ENCODE measurements at places on chromosomes 1 and 21. TPM values are rescaled to one million over a fixed set of nuclear protein-coding genes. Genes with fewer than 3 reads are reported as not detected.

Gene LCE6A
- total RNA-seq = not detected

Gene ZNF683
- not detected for total RNA-seq

Gene STYXL2
- total RNA-seq = not detected

Gene RNU1-4
- 1,386 TPM for total RNA-seq

Gene RAB7B
- total RNA-seq = not detected

Gene FAM177B
- total RNA-seq = not detected

Gene MYOG
- not detected for total RNA-seq

DNA sequence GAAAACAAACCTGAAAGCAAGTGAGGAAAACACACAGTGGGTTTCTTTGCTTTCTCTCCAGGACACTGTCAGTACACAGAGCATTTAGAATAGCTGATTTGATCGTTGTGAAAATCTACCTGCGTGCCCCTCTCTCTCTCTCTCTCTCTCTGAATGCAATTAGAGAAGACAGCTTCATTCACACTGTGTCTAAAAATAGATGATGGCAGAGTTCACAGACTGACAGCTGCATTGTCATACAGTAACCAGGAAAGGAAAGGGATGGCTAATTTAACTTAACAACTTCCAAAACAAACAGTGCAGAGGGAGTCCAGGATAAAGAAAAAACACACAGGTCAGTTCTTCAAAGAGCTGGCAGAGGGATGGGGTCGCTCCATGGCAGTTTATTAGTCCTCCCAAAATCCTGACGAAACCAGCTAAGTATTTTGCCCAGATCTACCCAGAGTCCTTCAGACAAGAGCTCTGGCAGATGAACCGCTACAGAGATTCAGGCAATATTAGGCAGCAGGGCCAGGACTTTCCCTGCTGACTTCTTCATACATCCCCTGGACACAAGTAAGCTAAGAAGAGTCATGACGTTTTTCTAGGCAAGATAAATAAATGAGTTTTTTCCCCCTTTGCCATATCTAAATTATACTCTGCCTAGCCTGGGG is 58.9 kb downstream of the WLS start:
- no peaks in the 10 kb centered on the region for H3K36me3 ChIP-seq
- H3K27ac ChIP-seq = no peak overlapping the region
- no peaks in the 10 kb centered on the region for H3K4me1 ChIP-seq
- no peak overlapping the region for H3K4me3 ChIP-seq

DNA sequence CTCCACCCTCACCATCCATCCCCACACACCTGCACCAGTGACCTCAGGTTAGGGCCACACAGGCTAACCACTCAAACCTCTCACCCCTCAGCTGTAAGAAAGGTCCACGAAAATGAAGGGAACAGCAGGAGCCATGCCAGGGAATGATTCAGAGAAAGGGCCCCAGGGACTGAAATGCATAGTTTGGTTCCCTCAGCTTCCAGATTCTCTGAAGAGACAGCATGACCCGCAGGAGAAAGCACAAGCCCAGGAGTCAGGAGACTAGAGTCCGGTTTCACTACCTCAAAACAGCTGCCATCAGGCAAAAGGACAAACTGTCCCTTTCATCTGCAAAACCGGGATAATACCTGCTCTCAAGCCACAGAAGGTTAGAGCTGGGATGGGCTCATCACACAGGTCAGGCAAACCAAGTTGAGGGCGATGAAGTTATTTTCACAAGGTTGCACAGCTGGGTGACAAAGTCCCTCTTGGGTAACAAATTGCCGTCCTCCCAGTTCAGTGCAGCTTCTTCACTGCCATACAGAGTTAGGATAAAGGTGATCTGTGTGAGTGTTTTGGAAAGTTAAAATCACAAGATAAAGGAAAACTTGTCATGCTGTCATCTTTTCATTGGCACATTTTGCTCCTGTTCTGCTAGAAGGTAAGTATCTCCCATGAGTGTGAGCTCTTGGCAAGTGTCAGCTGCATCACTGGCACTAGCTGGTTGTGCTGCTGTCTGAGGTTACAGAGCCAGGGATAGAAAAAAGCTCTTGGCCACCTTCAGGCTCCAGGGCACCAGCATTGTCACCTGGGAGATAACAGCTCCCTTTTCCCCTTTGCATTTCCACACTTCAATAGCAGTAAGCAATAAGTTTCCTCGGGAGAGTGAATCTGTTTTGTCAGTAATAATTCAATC is 120.4 kb downstream of the KCNH1 start:
- H3K4me1 ChIP-seq = no peaks in the 10 kb centered on the region
- peaks cover 31% of the 10 kb centered on the region for H3K27me3 ChIP-seq
- H3K4me3 ChIP-seq = no peak overlapping the region
- no peak for DNase-seq
- no peak overlapping the region for H3K27ac ChIP-seq

- H3K27ac ChIP-seq = no peak overlapping the region
- no peak for DNase-seq
- no peaks in the 10 kb centered on the region for H3K4me1 ChIP-seq
- H3K4me3 ChIP-seq = no peak overlapping the region
- H3K36me3 ChIP-seq = no peaks in the 10 kb centered on the region
These were observed 11.6 kb downstream of the PIGM start for GRCh38 chr1:160020196-160020595.

GRCh38 chr1:40399984-40400704 is 26.6 kb downstream of the SMAP2 start:
- peaks cover 67% of the 10 kb centered on the region for H3K36me3 ChIP-seq
- DNase-seq = no peak
- peak overlapping the region; percentile 8 for H3K4me3 ChIP-seq
- peak overlapping the region; percentile 94 for H3K27ac ChIP-seq
- no peaks in the 10 kb centered on the region for H3K27me3 ChIP-seq

DNA sequence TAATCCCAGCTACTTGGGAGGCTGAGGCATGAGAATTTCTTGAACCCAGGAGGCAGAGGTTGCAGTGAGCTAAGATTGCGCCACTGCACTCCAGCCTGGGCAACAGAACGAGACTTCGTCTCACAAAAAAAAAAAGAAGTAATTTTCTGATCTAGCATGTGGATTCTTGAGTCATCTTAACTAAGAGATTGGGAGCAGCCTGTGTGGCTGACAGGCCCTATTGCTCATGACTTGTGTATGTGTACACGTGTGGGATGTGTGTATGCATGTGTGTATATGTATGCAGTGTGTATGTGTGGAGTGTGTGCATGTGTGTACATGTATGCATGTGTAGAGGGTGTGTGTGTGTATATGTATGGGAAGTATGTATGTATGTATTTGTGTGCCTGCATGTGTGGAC is 29.5 kb downstream of the DOP1B start:
- no peaks in the 10 kb centered on the region for H3K36me3 ChIP-seq
- no peaks in the 10 kb centered on the region for H3K27me3 ChIP-seq
- no peak overlapping the region for H3K4me3 ChIP-seq
- H3K4me1 ChIP-seq = peaks cover 9% of the 10 kb centered on the region
- H3K27ac ChIP-seq = no peak overlapping the region

GRCh38 chr1:63545780-63546179 is 22.5 kb downstream of the EFCAB7 start:
- H3K27ac ChIP-seq = no peak overlapping the region
- no peaks in the 10 kb centered on the region for H3K4me1 ChIP-seq
- no peaks in the 10 kb centered on the region for H3K27me3 ChIP-seq
- H3K4me3 ChIP-seq = no peak overlapping the region
- peaks cover 7% of the 10 kb centered on the region for H3K36me3 ChIP-seq

- H3K27ac ChIP-seq = peak overlapping the region; percentile 94
- peaks cover 89% of the 10 kb centered on the region for H3K4me1 ChIP-seq
- no peaks in the 10 kb centered on the region for H3K27me3 ChIP-seq
These were observed 119.1 kb downstream of the KCNN3 start for GRCh38 chr1:154750681-154751665.

- H3K4me1 ChIP-seq = no peaks in the 10 kb centered on the region
- no peak overlapping the region for H3K27ac ChIP-seq
- H3K4me3 ChIP-seq = no peak overlapping the region
These were observed 681.7 kb upstream of the ADAMTS5 start for GRCh38 chr21:27648560-27648959.

DNA sequence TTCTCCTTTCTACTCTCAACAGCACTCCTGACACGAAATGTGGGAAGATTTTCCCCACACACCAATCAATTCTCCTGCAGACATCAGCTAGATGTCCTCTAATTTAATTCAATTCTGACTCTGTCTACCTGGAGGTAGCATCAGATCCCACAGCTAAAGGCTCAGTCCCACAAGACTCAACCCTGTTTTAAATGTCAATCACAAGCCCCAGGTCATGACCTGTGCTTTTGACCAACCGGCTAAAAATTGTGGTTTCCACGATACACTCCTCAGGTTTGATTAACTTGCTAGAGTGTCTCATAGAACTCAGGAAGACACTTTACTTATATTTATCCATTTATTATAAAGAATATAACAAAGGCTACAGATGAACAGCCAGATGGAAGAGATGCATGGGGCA is 27.4 kb downstream of the IL23R start:
- H3K27ac ChIP-seq = no peak overlapping the region
- H3K4me1 ChIP-seq = peaks cover 43% of the 10 kb centered on the region
- no peak for DNase-seq
- no peaks in the 10 kb centered on the region for H3K27me3 ChIP-seq

GRCh38 chr1:237396426-237396825 is 354.4 kb downstream of the RYR2 start:
- no peak for DNase-seq
- peaks cover 12% of the 10 kb centered on the region for H3K27me3 ChIP-seq
- H3K4me1 ChIP-seq = no peaks in the 10 kb centered on the region
- H3K27ac ChIP-seq = no peak overlapping the region

- peak overlapping the region; percentile 97 for H3K27ac ChIP-seq
- DNase-seq = peak; percentile 93
- no peaks in the 10 kb centered on the region for H3K36me3 ChIP-seq
These were observed 10.9 kb upstream of the SESN2 start for GRCh38 chr1:28248273-28249012.

GRCh38 chr1:148263906-148264255 is 111.8 kb upstream of the NBPF11 start:
- peaks cover 14% of the 10 kb centered on the region for H3K4me1 ChIP-seq
- peak overlapping the region; percentile 98 for H3K27ac ChIP-seq
- DNase-seq = no peak

DNA sequence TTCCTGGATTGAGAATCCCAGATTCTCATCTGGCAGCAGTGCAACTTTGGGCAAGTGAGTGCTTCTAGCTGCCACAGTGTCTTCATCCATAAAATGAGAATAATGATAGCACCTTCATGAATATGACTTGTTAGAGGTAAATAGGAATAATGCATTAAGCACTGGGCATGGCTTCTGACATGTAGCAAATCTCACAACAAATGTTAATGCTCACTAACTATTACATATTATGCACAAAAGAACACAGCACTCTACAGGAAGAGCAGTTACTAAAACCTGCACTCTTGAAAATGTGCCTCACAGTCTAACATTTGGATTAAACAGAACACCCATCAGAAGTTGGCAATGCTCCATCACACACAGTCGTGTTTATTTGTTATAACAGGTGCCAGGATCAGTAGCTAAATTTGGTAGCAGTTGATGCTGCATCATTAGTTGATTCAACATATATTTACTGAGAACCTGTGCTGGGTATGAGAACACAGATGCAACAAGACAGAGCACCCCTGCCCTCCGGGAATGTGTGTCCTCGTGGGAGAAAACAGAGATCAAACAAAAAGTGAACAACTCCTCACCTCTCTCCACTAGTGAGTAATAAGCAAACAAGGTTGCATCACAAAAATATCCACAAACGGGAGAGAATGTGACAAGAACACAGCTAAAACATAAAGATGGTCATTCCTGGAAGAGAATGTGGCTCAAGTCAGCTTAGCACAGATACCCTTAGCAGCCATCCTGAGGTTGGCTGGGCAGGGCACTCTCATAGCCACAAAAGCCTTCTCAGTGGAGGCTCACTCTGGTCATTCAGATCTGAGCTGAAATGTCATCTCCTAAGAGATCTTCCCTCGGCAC is 26.2 kb upstream of the LBR start:
- no peak overlapping the region for H3K4me3 ChIP-seq
- H3K27me3 ChIP-seq = no peaks in the 10 kb centered on the region
- peak overlapping the region; percentile 82 for H3K27ac ChIP-seq
- no peaks in the 10 kb centered on the region for H3K36me3 ChIP-seq
- DNase-seq = peak; percentile 10

DNA sequence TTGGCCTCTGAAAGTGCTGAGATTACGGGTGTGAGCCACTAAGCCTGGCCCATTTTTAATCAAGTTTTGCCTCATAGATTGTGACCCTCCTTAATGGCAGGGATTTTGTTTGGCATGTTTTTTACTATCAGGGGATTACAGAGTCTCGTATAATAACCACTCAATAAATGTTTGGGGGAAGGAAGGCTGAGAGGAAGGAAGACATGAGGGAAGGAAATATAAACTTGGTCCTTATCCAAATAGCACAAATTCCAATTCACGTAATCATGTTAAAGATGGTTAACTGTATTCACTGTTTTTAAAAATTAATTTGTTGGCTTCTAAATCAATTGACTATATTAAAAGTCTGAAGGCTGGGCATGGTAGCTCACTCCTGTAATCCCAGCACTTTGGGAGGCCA is 30.9 kb upstream of the SERTAD4 start:
- no peaks in the 10 kb centered on the region for H3K36me3 ChIP-seq
- H3K27ac ChIP-seq = no peak overlapping the region
- DNase-seq = no peak
- H3K4me3 ChIP-seq = no peak overlapping the region
- no peaks in the 10 kb centered on the region for H3K4me1 ChIP-seq

Measured in activated naive CD4-positive, alpha-beta T cell treated with anti-CD3 and anti-CD28 coated beads for 36 hours (primary cell).